Thoracic aorta (tissue), 2 donors: ENCODE measurements at places on chromosomes 1 and 21.

GRCh38 chr1:17549384-17549783 is 9.9 kb downstream of the ARHGEF10L start:
- no peak for DNase-seq

DNA sequence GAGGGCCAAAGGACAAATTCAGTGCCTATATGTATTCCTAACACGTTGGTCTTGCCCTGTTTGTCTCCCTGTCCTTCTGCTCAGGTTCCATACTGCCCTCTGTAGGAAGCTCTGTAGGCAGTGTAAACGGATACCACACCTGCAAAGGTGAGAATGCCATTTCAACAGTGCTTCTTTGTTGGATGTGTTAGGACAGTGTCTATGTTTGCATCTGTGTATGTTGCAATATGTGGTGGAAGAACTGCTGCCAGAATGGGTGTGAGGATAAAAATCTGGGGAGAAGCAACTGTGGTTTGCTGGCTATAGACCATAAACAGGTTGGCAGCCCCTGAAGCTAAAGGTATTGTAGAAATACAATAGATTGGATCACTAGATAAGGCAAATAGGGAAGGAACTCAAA is 113.1 kb upstream of the BMP8A start:
- DNase-seq: no peak

DNA sequence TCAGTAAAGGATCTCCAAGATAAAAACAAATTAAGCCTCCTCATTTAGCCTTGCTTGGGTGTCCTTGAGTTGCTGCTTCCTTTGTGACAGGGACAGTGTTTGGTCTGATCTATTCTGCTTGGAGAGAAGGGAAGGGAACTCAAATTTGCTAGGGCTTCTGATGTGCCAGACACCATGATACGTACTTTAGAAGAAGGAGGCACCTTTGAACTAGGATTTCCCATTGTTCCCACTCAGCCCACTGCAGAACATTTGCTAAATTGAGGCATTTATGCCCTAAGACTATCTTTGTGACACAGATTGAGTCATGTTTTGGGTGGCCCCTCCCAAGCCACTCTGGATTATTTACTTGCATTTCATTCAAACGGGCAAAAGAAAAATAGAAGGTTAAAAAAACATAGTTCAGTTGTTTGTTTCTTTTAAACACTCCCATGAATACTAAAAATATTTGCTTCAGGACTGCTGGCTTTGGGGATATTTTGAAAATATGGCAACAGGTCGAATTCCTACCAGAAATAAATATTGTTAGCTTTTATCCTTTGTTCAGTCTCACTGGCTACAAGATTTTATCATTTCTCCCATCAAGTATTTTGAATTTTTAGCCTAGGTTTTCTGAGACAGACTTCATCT is 81.9 kb upstream of the WLS start:
- DNase-seq: no peak

GRCh38 chr21:31730712-31731055 is 1.2 kb downstream of the SCAF4 start:
- no peak for DNase-seq

GRCh38 chr1:216193839-216194443 is 229.3 kb downstream of the USH2A start:
- no peak for DNase-seq
